Stimulated activated CD4-positive, alpha-beta T cell treated with anti-CD3 and anti-CD28 coated beads, Interleukin-1b, Interleukin-23, amount 100 ng/mL, for 48 hours (primary cell): ENCODE measurements at places on chromosomes 3 and 15.

DNA sequence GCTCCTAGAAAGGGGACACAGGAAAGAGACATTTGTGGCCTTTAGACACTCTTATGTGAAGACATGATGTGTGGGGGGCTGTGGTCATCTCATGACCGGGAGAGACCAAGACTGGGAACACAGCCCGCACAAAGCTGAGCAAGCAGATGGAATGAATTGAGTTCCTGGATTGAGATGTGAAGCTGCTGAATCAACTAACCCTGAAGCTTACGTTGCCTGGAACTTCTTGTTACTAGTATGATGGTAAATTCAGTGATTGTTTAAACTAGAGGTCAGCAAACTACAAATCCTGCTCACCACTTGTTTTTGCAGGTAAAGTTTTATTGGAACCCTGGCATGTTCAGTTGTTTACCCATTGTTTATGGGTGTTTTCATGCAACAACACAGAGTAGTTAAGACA lies 83.4 kb upstream of the BHLHE40 start:
- no peak for DNase-seq

- DNase-seq = no peak
These were observed 88.6 kb downstream of the NR1I2 start for GRCh38 chr3:119870512-119870911.

GRCh38 chr3:45437383-45437782 lies 49.0 kb downstream of the LARS2 start:
- no peak for DNase-seq

DNA sequence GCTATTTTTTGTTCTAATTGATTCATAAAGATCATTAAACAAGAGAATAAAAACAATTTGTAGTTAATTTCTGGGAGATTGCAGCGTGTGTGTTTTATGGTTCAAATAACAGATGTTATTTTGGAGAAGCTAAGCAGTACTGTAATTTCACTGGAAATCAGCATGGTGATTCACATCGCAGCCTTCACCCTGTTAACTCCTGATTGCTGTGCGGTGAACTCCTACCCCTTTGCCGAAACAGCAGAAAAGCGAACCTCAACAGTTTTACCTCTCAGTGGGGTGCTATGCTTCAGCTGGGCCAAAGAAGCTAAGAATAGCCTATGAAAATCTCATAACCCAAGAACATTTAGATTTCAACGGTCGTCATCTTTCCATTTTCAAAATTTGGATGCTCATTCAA lies 441.5 kb upstream of the RARB start:
- no peak for DNase-seq

- no peak for DNase-seq
These were observed 48.2 kb upstream of the KBTBD8 start for GRCh38 chr3:66949898-66950297.

- no peak for DNase-seq
These were observed 121.6 kb downstream of the RBPMS2 start for GRCh38 chr15:64653757-64654156.

- no peak for DNase-seq
These were observed 151.6 kb upstream of the CGNL1 start for GRCh38 chr15:57224664-57225063.

DNA sequence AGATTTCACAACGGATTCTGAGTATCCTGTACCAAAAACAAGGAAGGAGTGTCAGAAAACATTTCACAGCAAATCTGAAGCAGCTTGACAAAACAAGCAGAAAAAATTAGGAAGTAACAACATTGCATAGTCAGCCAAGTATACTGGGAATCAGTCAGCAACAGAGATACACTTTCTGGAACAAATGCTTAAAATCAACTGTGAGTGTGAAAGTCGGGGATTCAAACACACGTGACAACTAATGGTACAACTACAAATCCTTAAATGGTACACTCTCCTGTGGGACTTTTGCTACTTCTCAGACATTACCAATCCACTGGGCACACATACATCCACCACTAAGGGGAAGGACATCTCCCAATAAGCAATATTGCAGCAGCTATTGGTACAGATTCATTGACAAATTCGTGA lies 296.6 kb upstream of the MME start:
- no peak for DNase-seq

DNA sequence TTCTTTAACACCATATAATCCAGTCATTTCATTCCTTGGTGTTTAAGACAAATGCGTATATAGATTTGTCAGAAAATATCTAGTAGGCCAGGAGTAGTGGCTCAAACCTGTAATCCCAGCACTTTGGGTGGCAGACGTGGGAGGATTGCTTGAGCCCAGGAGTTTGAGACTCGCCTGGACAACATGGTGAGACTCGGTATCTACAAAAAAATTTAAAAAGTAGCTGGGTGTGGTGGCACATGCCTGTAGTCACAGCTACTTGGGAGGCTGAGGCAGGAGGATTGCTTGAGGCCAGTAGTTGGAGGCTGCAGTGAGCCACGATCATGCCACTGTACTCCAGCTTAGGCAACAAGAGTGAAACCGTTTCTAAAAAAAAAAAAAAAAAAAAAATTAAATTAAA lies 1.9 kb upstream of the MTMR14 start:
- DNase-seq = no peak

- DNase-seq = no peak
These were observed 64.3 kb downstream of the OXSM start for GRCh38 chr3:25854214-25854613.

GRCh38 chr3:190840146-190840545 lies 22.3 kb downstream of the GMNC start:
- no peak for DNase-seq

DNA sequence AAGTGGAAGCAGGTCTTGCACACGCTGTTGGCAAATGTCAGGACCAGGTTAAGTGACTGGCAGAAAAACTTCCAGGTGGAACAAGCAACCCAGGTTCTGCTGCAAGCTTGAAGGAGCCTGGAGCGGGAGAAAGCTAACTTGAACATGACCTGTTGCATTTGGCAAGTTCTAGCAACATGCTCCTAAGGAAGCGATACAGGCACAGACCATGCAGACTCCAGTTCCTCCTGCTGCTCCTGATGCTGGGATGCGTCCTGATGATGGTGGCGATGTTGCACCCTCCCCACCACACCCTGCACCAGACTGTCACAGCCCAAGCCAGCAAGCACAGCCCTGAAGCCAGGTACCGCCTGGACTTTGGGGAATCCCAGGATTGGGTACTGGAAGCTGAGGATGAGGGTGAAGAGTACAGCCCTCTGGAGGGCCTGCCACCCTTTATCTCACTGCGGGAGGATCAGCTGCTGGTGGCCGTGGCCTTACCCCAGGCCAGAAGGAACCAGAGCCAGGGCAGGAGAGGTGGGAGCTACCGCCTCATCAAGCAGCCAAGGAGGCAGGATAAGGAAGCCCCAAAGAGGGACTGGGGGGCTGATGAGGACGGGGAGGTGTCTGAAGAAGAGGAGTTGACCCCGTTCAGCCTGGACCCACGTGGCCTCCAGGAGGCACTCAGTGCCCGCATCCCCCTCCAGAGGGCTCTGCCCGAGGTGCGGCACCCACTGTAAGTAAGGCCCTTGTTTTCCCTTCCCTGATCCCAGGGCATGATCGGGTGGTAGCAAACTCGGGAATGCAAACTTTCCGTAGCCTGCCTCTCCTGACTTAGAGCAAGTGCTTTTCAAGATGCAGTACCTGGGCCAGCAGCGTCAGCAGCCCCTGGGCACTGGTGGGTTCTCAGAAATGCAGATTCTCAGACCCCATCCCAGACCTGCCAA lies 759 bp downstream of the GALNT15 start:
- DNase-seq = no peak

DNA sequence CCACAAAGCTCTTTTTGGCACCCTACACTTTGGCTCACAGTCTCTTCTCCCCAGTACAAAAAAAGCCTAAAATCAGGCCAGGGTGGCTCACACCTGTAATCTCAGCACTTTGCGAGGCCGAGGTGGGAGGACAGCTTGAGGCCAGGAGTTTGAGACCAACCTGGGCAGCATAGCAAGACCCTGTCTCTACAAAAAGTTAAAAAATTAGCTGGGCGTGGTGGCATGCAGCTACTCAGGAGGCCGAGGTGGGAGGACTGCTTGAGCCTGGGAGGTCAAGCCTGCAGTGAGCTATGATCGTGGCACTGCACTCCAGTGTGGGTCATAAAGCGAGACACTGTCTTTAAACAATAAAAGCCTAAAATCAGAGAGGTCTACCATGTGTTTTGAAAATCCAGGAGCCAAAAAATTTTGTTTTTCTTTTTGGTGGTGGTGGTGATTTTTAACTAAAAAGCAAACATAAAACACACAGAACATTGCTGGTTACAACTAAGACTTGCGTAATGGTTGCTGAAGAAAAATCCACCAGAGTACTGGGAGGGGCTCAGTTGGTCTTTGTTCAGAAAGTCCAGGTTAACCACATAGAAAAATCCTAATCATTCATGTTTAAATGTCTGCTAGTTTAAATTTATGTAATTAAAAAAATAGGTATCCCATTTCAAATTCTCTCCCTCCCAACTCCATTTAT lies 1.6 kb upstream of the MAN2C1 start:
- no peak for DNase-seq
